ENCODE measurements at places on chromosomes 2 and 18. TPM values are rescaled to one million over a fixed set of nuclear protein-coding genes. Genes with fewer than 3 reads are reported as not detected.

Gene PLEKHB2
- 64.3 TPM for total RNA-seq

Gene FSIP2
- 0.09 TPM for total RNA-seq

Gene LRP1B
- total RNA-seq: not detected

Gene EIF5B
- 45.0 TPM for total RNA-seq

Gene IL1B
- 0.14 TPM for total RNA-seq

Gene CFC1
- not detected for total RNA-seq

Gene STARD6
- total RNA-seq: 0.61 TPM

Gene INHA
- total RNA-seq: not detected

- no peak for DNase-seq
Measured at GRCh38 chr2:235868224-235868623, 300.0 kb downstream of the GBX2 start.

DNA sequence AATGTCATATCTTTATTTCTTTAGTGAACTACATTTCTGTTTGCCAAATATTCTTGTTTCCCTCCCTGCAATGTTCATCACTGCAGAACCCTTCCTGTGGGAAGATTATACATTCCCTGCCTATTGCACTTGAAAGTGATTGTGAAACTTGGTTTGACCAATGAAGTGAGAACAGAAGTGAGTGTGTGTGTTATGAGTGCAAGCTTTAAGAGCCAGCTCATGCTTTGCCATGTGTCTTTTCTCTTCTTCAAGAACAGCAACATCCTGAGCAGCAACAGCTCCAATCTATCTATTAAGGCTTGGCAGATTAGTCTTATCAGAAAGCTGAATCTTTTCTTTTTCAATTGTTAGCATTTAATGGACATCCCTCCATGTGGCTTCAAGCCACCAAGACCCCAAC is 42.0 kb upstream of the UBE2E3 start:
- no peak for DNase-seq

DNA sequence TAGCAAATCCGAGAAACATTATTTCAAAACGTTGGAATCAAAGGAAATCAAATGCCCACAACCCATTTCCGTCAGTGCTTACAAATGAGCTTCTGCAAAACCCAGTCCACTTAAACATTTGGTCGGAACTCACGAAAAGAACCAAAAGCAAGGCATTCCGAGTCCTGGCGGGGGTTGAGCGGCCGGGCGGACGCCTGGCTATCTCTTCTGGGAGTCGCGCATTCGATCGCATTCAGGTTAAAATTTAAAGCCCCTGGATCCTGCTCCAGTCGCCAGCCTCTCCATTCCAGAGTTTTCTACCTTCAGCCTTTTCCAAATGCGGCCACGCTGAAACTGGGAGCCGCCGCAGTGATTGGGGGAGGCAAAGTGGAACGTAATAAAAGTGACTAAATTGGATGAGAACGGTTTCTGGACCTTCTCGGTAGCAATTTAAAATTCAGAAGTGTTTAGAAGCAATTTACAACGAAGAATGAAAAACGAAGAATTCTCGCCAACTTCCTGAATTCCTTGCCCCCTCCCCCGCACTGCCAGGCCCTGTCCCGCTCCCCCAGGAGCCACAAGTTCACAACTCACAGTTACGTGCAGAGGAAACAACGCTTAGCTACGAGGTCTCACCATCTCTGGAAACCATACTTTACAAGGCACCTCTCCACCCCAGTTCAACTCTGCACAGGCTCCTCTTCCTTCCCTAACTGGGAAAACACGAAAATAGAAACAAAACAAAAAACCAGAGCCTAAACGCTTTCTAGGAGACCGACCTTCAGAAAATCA is 1.7 kb upstream of the GATA6 start:
- no peak for DNase-seq

- DNase-seq: no peak
Measured at GRCh38 chr2:23859983-23860382, 66.9 kb downstream of the ATAD2B start.

- DNase-seq: no peak
Measured at GRCh38 chr2:29627279-29627711, 294.1 kb downstream of the ALK start.

GRCh38 chr2:217429981-217430500 is 570.2 kb upstream of the TNP1 start:
- DNase-seq: no peak

GRCh38 chr2:113298176-113298575 is 19.5 kb upstream of the PAX8 start:
- no peak for DNase-seq

GRCh38 chr2:15634846-15635490 is 43.3 kb downstream of the DDX1 start:
- DNase-seq: no peak

DNA sequence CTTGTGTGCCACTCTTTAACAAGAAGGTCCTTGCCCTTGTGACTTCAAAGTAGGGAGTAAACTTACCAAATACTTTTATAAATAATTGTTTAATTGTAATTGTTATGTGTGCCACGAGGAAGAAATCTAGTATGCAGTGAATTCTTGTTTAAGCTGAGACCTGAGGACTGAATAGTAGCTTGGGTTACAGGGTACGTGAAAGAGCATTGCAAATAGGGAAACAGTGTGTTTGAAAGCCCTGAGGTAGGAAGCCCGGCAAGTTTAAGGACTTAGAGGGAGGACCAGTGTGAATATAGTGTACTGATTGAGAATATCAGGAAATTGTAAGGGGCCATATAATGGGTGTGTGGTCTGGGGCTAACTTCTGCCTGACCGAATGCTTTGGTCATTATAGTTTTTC is 26.2 kb downstream of the PHLPP1 start:
- DNase-seq: no peak

DNA sequence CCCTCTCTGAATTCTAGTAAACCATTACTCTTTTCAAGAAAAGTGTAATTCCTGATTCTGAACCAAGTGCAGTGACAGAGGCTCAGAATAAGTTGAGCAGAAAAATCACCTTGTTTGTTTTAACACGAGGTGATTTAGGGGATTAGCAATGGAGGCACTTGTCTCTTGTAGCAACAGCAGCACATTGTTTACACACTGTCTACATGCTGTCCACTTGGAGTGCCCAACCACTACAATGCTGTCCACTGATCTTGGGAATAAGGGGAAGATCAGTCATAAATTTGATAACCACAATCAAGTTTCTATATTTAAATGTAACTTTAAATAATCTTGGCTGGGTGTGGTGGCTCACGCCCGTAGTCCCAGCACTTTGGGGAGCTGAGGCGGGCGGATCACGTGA is 13.9 kb upstream of the RMND5A start:
- DNase-seq: no peak

DNA sequence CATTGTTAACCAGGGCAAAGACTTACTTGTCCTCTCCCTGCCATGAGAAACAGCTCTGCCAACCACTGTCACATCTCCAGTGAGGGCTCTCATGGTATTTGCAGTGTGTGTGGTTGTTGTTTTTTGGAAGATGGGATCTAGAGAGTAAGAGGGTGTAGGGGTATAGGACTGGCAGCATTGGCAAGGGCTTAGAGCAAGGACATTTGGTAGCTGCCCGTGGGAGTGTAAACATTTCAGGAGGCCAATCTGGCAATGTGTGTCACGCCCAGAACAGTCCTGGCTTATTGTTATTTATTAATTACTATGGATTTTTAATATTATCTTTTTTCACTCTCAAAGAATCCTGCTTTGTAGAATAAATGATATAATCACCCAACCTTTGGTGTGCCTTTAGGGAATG is 90.5 kb downstream of the TMEM17 start:
- DNase-seq: no peak

GRCh38 chr18:7158216-7158615 is 40.6 kb upstream of the LAMA1 start:
- no peak for DNase-seq

- DNase-seq: no peak
Measured at GRCh38 chr2:176895158-176895557, 317.4 kb upstream of the HNRNPA3 start.

DNA sequence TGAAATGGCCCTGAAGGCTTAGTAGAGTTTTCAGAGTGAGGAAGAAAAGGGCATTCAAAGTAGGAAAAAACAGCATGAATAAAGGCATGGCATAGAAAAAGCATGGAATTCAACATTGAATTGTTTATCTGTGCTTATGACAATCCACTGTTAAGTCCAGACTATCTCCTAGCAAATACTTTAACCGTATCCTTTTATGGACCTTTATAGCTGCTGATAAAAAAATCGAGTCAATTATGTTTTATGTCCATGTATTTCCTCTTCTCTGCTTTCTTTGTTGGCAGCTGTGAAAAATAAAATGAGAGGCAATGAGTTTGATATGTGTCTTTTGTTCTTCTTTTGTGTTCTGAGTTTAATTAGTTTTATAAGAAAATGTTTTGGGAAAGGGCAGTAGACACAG is 70.4 kb downstream of the TDRD15 start:
- no peak for DNase-seq

DNA sequence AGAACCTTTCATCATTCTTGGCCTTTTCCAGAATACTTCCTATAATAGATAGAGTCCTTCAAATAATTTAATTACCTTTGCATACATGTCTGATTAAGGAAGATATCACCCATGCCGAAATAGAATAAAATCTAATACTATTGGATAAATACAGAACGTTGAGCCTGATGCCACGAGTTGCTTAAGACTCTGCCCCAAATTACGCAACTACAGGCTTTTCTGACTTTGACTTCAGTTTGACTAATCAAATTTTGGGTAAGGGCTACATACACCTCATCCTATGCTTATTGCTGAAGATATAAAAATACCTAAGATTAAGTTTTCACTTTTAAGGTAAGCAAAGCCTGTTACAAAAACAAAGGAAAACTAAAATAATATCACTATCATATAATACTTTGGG is 1065.1 kb upstream of the NRXN1 start:
- DNase-seq: no peak

Data from activated CD8-positive, alpha-beta memory T cell treated with anti-CD3 and anti-CD28 coated beads, Interleukin-2, amount 10 ng/mL, durations not matched to agents 7 days and 5 days (primary cell).